ENCODE measurements at places on chromosomes 2 and 18. TPM values are rescaled to one million over a fixed set of nuclear protein-coding genes. Genes with fewer than 3 reads are reported as not detected.

Gene DGKD
- 329 TPM for total RNA-seq

Gene IL1RL1
- 0.49 TPM for total RNA-seq

Gene PID1
- total RNA-seq, result 3.0 TPM

DNA sequence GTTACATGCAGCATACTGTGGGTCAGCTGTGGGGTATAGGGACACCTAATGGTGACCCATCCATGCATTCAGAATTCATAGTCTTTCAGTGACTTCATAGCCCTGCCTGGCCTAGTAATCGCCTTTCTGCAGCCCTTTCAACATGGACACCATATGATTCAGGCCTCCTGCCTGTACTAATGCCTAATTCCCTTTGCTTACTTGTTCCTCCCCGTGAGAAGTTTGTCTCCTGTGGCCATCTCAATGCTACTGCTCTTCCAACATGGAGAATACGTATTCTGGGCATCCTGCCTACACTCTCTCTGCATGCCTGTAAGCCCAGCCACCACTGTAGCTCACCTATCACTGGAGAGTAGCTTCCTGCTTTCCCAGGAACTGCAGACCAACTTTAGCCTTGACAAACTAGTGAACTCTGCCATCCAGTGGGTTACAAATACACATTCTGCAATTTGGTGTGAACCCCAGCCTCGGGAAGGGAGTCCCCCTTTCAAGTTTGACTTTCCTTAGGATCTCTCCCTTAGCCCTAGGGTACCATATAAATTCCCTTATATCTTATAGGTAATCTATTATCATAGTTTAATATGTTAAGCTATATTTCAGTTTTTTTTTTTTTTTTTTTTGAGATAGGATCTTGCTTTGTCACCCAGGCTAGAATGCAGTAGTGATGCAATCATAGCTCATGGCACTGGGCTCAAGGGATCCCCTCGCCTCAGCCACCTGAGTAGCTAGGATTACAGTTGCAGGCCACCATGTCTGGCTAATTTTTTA lies 22.3 kb downstream of the M1AP start:
- no peak for DNase-seq

DNA sequence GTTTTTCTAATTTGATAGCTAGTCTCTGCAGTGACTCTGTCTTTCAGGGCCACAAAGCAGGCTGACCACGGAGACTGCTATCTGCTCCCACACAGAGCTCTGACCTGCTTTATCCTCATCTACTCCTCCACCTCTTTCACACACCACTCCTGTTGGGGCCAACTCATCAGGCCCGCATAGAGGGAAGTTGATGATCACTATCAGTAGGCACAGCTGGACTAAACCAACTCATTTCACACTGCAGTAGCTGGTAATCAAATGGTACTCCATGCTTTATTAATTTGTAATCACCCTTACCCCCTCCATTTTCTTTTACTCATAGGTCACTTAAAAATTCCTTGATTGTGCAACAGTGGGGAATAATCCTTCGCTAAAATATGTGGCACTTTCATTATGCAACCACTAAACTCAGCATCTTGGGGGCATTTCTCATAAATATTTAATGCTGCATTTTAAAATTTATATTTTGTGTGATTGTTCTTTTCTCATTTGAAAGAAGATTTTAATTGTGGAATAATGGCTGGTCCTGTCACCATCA lies 249.8 kb upstream of the GCFC2 start:
- no peak for DNase-seq

Gene LOXL3
- total RNA-seq, result 0.93 TPM

- DNase-seq, result no peak
Observed at GRCh38 chr2:134283661-134284060, 29.8 kb downstream of the MGAT5 start.

DNA sequence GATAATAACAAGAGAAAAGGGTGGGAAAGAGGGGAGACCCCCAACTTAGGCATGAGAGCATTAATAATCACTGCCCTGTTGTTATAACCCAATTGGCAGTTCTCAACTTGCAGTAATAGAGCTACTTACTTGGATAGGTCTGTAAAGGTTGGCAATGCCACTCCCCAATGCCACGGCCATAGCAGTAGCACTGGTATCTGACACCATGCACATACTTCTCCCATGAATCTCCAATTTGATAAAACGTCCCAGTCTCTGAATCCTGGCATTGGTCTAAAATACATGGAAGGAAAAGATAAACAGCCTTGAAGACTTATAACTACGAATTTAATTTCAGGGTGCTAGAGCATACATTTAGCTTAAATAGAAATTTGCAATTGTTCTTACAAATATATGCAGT lies 16.8 kb downstream of the FN1 start:
- no peak for DNase-seq

Gene YIPF4
- total RNA-seq, result 18.1 TPM

Gene TRIM43
- total RNA-seq, result not detected

Data from natural killer cell (primary cell).